NCI-H2081 treated with DMSO at 0.1 percent for 48 hours (cell line): ENCODE measurements at places on chromosomes 13 and 19.
A peak's percentile ranks its signal among the peaks of the same experiment; 100 is the strongest.

DNA sequence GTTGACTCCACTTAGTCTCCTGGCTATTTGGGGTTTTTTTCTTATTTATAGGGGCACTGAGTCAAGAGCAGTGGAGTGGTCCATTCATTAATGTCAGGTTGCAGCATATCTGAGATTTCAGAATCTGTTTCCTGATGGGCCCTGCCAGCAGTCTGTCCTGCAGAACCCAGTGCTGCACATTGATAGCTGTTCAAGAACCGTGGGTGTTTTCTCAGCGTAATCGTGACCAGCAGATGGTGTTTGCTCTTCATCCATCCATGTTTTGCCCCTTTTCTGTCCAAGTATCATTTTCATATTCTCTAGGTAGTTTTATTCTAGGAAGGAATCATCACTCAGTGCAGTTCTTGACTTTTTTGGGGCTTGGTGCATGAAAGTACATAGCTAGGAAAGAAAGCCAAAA, 166.5 kb downstream of the ATP8A2 start:
- no peak for DNase-seq

DNA sequence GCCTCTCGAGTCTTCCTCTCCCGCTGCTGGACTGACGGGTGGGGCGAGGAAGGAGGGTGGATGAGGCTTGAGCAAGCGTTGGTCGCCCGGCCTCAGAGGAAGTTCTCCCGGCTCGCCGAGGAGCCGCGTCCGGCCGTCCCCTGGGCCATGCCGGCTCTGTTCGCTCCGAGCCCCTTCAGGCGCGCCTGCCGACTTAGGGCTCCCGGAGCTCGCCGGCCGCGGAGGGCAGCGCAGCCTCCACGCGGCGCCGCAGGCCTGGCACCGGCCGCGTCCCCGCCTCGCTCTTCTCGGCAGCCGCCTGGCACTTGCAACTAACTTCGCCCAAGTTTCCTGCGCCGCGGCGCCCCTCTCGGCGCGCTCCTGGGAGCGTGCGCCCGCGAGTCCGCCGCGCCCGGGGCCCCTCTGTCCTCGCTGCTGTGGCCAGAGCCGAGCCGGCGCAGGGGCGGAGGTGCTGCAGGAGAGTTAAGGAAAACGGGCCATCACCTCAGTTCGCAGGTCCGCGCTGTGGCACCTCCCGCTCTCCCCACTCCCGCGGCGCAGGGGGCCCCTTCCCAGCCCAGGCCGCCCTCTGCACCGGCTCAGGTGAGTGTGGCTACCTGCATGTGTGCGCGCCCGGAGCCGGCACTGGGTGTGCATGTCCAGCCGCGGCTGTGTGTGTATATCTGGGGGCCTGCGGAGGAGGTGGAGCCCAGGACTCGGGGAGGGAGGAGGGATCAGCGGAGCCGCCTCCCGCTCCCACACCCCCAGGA, 641 bp upstream of the SOX21 start:
- no peak for DNase-seq

DNA sequence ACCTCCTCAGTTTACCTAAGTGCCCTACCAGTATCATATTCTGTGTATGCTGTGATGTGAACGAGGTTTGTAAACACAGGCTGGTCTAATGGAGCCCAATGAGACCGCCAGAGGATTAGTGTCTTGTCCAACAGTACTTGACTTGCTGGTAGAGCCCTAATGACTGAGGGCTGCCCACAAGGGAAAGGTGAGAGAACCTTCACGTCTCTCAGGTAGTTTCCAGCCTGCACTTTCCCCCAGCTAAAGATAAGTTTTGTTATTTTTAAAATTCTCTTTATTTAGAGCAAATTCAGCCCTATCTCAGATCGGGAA, 498 bp upstream of the RBM26 start:
- DNase-seq, result no peak

DNA sequence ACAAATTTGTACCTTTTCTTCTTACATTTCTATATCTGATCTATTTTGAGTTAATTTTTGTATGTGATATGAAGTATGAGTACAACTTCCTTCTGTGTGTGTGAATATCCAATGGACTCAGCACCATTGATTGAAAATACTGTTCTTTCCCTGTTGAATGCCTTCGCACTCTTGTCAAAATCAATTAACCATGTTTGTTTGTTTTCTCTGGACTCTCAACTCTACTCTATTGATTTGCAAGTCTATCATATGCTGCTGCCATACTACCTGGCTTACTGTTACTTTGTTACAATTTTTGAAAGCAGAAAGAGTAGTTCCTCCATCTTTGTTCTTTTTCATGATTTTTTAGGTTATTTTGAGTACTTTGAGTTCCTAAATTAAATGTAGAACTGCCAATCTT, 1437.4 kb upstream of the SPRY2 start:
- no peak for DNase-seq

GRCh38 chr19:1424192-1424955, 13.8 kb upstream of the RPS15 start:
- no peak for DNase-seq

GRCh38 chr19:50202386-50202785, 1.0 kb upstream of the MYH14 start:
- no peak for DNase-seq

DNA sequence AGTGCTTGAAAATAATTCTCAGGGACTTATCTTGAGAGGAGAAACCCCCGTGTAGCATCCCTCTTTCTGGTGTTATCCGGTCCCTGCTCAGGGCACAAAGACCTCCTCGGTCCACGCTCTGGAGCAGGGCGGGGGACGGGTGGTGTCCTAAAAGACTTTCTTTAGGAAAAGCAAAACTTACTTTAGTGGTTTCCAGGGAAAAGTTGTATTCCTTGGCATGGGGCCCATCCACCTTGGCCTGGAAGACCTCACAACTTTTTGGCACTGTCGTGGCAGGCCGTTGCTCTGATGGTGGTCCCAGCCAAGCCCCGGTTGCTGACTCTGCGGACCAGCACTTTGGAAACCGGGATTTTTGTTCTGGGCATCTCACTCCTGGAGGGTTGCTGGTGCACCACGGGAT, 2.7 kb downstream of the AMER2 start:
- no peak for DNase-seq

DNA sequence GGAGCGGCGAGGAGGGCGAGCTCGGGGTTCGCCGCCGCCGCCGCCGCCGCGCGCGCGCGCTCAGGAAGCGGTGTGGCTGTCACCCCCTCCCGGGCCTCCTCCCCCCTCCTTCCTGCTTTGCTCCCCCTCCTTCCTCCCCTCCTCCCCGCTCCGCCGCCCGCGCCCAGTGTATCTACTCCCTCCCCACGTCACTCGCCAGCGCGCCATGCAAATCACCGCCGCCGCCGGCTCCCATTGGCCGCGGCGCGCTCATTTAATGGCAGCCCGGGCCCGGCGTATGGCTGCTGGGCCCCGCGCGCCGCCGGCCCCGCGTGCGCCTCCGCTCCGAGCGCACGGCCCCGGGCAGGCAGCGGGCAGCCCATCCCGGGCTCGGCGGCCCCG, 335 bp upstream of the SOX1 start:
- DNase-seq, result peak; percentile 59

DNA sequence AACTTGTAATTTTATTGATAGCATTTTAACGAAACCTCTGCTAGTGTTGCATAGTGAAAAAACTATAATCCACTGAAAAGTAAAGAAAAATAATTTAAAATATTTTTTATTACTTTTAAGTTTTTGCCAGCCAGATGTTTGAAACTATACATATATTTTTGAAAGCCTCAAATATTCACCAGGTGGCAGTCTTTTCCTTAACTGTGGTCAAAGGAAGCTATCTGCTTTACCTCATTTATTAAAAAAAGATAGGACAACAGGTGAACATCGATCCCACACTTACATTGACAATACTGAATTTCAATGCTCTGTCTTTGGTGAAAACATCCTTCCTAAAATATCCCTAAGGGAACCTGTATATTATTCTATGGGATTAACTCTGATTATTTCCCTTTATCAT, 100.5 kb downstream of the TRPC4 start:
- no peak for DNase-seq

GRCh38 chr19:50628146-50628545, 11.5 kb downstream of the SYT3 start:
- DNase-seq, result no peak

DNA sequence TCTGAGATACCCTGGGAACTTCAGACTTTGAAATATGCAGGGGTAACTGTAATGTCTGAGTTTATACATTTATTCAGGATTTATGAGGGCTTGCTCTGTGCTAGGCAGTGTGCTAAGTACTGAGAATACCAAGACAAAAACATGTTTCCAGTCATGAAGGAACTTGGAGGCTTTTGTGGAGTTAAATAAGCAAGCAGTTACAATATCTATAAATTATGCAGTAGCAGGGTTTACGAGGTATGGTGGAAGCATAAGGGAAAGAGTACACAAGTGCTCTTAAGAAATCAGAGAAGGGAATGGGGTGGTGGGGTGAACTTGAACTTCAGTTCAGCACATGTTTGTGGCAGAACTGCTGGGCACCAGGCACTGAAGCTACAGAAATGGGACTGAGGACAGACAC, 28.0 kb downstream of the MAB21L1 start:
- no peak for DNase-seq

GRCh38 chr13:28047757-28048388, 52.5 kb downstream of the FLT3 start:
- no peak for DNase-seq

GRCh38 chr13:83722443-83722842, 159.8 kb downstream of the SLITRK1 start:
- DNase-seq, result no peak

- DNase-seq, result no peak
These were observed 9.5 kb upstream of the URAD start for GRCh38 chr13:27997904-27998522.

GRCh38 chr19:30653646-30654386, 281.6 kb downstream of the ZNF536 start:
- DNase-seq, result no peak

- no peak for DNase-seq
These were observed 29.5 kb upstream of the NFIC start for GRCh38 chr19:3336680-3337523.

DNA sequence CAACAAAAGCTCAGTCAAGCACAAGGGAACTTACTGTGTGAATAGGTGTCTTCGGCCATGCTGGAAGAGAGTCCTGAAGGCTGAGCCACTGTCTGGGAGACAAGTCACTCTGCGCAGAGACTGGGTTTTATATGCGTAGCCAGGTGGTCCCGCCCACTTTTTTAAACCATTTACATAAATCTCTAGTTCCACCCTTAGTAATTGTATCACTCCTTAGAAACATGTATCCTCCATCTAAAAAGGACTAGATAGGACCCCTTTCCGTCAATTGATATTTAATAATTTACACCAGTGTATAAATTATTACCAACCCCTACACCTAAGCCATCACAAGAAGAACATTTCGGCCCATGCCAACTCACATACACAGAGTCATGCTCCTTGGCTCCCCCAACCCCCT, at the start of gene DUXA:
Gene DUXA, minus strand, starts transcription at position 101 of the 400 bp plus-strand sequence. Its CDS starts 42 bp downstream, at position 59.
- DNase-seq, result no peak

DNA sequence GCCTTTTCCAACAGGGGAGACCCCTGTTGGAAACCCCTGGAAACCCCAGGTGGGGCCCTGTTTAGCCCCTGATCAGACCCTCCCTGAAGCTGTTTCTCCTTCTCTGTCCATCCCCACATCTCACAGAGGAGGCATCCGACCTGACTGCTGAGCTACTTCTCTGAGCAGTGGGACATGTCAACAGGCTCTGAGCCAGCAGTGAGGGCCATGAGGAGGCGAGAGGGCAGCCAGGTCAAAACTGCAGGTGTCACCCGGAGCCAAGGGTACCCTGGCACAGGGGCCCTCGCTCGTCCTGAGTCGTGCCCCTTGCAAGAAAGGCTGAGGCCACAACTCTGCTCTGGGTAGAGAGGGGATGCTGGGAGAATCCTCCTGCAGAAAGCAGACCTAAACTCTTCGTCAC, 13.6 kb downstream of the PEPD start:
- DNase-seq, result no peak

GRCh38 chr13:41919741-41920487, 41.0 kb downstream of the VWA8 start:
- DNase-seq, result no peak

GRCh38 chr19:14368011-14368513, 13.2 kb upstream of the ADGRE5 start:
- DNase-seq, result no peak

DNA sequence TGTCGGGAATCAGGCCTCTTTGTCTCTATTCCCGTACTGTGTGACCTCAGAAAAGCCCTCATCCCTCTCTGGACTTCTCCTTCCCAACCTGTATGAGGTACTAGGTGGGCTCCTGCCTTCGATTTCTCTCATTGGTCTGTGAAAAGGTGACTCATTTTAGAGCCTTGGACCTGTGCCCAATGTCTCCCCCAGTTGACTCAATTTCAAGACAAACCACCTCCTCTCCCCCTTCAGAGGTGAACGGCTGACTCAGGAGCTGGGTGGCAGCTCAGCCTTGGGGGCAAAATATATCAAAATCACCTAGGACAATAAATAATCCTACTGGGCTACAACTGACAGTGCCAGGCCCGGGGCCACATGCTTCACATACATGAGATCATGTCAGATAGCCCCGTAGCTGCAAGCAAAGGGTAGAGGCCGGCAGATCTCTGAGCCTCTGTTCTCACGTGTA, 630 bp downstream of the COQ8B start:
- no peak for DNase-seq

DNA sequence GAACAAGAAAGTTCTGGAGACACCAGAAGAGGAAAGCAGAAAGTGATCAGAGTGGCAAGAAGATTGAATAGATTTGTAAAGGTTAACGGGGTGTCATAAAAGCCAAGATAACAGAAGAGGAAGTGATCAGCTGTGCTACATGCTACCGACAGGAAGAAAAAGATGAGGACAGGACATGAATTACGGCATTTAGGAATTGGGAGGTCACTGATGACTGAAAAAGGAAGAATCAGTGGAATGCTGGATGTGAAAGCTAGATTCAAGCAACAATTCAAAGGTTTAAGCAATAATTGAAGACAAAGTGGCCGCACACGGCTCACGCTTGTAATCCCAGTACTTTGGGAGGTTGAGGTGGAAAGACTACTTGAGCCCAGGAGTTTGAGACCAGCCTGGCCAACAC, 15.1 kb downstream of the ZNF160 start:
- DNase-seq, result no peak

DNA sequence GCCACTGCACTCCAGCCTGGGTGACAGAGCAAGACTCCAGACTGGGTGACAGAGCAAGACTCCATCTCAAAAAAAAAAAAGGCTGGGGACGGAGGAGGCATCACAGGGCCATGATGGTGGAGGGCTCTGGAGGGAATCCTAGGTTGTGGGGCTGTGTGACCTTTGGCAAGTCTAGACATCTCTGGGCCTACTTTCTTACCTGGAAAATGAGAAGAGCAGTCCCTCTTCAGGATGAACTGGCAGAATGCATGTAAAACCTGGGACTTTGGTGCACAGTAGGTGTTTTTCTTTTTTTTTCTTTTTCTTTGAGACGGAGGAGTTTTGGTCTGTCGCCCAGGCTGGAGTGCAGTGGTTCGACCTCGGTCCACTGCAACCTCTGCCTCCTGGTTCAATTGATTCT, 13.7 kb downstream of the CIB3 start:
- no peak for DNase-seq
